CD4-positive, alpha-beta T cell treated with Interleukin-10 for 1 hour (primary cell): ENCODE measurements at places on chromosomes 7 and 10.
A peak's percentile ranks its signal among the peaks of the same experiment; 100 is the strongest.

- no peak for DNase-seq
These were observed 45.9 kb upstream of the TNRC18 start for GRCh38 chr7:5469375-5470166.

GRCh38 chr10:112721080-112721698 is 228.9 kb upstream of the TCF7L2 start:
- peak; percentile 43 for DNase-seq

DNA sequence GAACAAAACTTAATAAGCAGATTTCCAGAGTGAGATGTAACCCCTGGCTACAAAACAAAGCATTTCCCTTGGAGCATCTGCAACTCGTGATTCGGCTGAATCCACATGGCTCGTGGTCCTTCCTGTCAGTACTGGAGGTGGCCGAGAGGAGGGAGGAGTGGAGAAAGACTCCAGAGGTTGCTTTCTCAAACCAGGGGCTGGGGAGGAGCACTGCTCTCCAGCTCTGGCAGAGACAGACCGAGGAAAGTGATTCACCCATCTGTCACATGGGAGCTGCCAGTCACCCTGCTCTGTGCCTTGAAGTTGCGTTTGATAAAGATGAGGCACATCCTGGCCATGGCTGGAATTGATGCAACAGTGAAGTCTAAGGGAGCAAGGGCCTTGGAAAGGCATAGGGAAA is 72.7 kb downstream of the COL13A1 start:
- no peak for DNase-seq

GRCh38 chr10:94608559-94608958 is 63.0 kb downstream of the HELLS start:
- DNase-seq = no peak

DNA sequence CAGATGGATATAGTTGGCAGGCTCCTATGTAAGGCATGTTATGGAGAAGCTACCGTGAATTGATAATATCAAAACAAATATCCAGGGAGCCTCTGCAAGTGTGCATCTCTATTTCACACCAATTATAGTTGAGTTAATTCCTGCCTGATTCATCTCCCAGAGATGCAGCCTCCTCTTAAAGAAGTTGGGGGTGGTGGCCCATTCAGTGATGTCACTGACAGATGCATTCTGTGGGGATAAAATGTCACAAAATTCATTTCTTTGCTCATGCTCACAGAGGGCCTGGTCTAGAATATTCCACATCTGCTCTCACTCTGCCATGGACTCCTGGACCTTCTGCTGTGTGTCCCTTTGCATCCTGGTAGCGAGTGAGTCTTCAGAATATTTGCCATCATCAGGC is 189.1 kb upstream of the PRSS1 start:
- no peak for DNase-seq

DNA sequence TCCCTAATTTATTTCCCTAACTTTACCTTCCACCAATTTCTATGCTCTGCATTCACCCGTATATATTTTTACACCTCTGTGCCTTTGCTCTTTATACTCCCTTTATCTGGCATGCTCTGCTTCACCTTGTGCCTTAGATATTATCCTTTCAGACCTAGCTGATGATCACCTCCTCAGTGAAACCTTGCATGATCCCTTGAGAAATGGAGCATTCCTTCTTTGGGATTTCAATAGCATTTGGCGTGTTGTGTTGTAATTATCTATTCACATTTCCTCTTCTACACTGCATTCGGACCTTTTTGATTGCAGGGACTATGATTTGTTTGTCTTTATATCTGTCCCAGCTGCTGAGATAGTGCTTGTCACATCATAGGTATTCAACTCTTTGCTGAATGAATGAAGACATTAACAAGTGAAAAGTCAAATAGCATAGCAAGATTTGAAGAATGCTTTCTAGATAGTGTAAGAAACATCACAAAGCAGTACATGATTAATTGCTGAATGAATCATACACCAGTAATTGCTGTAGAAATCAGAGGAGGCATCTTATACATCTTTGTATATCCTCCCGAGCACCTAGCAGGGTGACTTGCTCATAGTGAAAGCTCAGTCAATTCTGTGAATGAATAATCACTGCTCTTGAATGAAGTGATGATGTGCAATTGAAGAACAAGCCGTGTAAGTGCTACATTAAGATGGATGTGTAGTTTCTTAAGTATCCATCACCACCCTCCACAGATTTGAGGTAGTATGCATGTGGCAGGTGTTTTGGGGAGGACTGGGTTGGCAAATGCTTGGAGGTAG is 2.0 kb upstream of the TM9SF3 start:
- DNase-seq = no peak

GRCh38 chr7:128908750-128909624 is 1.5 kb downstream of the KCP start:
- no peak for DNase-seq

DNA sequence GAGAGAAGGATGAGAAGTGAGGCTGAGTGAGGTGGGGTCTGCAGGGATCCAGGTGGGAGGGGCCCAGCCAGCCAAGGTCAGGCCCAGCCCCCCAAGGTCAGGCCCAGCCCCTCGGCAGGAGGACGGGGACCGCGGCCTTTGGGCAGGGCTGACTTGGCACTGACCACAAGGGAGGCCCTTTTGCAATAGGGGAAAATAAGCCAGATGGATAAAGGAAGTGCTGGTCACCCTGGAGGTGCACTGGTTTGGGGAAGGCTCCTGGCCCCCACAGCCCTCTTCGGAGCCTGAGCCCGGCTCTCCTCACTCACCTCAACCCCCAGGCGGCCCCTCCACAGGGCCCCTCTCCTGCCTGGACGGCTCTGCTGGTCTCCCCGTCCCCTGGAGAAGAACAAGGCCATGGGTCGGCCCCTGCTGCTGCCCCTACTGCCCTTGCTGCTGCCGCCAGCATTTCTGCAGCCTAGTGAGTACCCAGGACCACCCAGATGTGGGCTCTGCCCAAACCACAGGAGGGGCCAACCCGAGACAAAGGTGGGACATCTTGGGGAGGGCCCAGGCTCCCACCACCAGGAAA is at the start of gene PILRA:
Gene PILRA, plus strand, starts transcription at position 227 of the 571 bp plus-strand sequence. Its CDS starts 170 bp downstream, at position 397.
- no peak for DNase-seq

- no peak for DNase-seq
These were observed 65.2 kb downstream of the FAM185A start for GRCh38 chr7:102814025-102814471.

- no peak for DNase-seq
These were observed 85.3 kb downstream of the CUL1 start for GRCh38 chr7:148783801-148784527.

DNA sequence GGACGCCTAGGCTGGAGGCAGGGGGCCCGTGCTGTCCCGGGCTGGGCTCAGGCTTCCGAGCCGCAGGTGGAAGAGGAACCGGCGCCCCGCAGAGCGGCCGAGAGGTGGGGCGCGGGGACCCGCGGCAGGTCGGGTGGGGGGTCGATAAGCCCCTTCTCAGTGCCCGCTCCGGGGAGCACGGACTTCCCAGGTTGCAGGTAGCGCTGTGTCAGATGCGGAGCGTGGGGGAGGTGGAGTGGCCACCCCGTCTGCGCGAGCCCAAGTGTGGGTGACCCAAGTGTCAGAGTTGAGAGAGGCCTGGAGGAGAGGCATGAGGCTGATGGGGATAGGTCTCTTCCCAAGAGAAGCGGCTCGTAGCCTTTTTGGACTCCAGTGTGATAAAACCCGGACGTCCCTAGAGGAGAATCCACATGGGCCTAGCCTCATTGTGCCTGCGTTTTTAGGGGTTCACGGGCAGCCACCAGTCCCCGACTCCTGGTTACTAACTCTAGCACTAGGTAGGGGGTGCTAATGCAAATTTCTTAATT is 580 bp downstream of the EEPD1 start:
- peak; percentile 11 for DNase-seq

- no peak for DNase-seq
These were observed 90.9 kb downstream of the AOAH start for GRCh38 chr7:36633377-36633776.

DNA sequence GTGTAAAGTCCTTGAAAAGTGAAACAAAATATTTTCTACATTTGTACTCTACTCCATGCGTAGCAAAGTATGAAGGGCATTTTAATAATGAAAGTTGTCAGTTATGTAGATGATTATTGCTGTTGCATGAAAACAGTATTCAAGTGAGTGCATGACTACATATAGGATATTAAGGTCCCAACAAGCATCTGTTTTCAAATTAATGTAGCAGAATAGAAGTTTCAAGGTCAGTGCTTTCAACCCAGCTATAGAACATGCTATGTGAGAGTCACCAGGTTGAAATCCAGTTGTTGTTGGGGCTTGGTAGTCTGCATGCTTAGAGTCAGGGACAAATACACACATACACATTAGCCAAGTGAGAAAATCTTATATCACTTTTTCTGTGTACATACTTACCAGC is 14.8 kb downstream of the CD36 start:
- no peak for DNase-seq

GRCh38 chr7:22932896-22933295 is 81.0 kb downstream of the HYCC1 start:
- DNase-seq = no peak

- no peak for DNase-seq
These were observed 306.9 kb upstream of the GLI3 start for GRCh38 chr7:42543953-42544352.

DNA sequence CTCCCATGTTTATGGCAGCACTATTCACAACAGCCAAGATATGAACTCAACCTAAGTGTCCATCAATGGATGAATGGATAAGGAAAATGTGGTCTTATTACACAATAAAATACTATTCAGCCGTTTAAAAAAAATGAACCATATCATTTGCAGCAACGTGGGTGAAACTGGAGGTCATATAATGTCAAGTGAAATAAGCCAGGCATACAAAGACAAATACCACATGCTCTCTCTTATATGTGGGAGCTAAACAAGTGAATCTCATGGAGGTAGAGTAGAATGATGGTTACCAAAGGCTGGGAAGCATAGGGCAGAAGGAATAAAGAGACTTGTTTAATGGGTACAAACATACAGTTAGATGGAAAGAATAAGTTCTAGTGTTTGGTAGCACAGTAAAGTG is 699.1 kb downstream of the NRG3 start:
- no peak for DNase-seq

DNA sequence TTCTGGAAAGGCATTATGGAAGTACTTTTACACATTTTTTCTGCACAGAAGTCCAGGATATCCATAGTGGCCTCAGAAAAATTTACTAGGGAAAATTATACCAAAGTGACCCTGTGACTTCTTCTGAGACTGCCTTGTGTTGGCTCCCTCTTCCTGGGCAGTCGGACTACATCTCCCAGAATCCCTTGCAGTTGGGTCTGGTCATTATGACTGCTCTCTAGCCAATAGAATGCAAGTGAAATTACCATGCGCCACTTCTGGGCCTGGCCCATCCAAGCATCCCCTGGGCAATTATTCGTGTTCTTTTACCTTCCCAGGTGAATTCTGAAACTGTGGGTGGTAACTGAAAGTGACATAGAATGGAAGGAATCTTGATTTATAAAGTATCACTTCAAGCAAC is 430.9 kb downstream of the ACTR3B start:
- DNase-seq = no peak

DNA sequence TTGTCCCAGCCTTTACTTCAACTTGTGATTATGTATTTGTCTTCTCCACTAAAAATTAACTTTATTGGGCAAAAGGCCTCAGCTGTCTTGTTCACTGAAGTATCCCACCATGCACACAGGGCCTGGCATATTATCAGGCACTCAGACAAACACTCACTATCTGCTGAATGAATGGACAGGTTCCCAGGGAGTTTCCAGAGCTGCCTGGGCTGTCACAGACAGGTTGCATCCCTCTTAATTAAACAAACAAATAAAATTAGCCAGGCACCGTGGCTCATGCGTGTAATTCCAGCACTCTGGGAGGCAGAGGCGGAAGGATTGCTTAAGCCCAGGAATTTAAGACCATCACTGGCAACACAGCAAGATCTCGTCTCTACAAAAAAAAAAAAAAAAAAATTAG is 1.5 kb upstream of the TSPAN14 start:
- DNase-seq = no peak

- DNase-seq = no peak
These were observed 51.1 kb upstream of the PPP1R3C start for GRCh38 chr10:91683975-91684374.

DNA sequence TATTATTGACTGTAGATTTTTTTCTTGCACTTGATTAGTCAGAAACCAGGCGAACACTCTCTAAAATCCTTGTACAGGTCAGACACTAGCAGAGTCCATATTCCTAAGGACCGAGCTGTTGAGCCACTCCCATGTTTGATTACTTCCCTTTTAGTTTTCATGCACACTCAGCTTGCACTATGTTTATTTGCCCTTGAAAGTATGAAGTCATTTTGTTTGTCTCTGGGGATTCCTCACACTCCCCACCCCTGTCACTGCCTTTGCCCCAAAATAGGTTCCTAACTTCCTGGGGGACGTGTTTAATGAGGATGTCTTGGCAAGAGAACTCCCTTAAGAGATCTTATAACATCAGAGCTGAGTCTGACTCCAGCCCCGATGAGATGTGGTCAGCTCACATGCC is 182.1 kb downstream of the EVX1 start:
- DNase-seq = no peak

DNA sequence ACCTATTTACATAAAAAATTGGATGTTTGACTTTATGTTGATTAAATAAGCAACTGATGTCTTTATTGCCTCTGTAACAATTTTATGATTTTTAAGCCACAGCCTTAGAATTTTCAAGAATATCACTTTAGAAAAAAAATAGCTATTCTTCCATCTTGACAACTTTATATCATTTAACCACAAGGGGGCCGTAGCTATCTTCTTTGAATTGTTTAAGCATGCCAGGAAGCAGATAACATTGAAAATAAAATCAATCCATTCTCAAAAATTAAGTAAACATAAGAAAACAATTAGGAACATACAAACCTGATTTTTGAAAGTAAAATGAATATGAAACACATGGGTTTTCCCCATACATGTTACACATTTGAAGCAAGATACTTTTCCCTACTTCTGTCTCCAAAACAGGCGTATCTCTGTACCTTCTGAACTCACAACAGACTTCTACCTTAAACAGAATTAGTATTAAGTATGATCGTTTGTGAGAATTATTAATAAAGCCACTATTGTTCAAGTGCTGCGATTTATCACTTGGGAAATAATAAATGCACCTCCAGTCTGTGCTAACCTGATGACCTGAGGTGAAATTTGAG is 209.0 kb downstream of the CACNA2D1 start:
- DNase-seq = no peak

GRCh38 chr10:114911052-114911711 is 26.8 kb upstream of the TRUB1 start:
- no peak for DNase-seq

- no peak for DNase-seq
These were observed 14.7 kb downstream of the CYP2W1 start for GRCh38 chr7:997404-998395.

- DNase-seq = no peak
These were observed 66.4 kb downstream of the ELFN1 start for GRCh38 chr7:1736484-1736817.
